ENCODE measurements at places on chromosomes 6 and 20.

DNA sequence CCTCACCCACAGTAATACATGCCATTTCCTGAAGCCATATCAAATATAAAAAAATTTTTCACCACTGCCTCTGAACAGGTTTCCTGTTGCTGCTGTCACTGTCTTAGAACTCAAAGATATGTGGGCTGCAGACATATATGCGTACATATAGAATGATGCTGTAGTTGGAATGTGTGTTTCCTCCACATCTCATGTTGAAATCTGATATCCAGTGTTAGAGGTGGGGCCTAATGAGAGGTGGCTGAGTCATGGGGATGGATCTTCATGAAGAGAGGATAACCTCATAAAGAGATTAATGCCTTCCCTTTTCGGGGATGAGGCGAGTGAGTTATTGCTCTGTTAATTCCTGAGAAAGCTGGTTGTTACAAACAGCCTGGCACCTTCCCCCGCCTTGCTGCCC, 7.7 kb upstream of the SCP2D1 start:
- no peak for DNase-seq

GRCh38 chr6:90000864-90001731, 106.8 kb downstream of the GJA10 start:
- no peak for DNase-seq

- no peak for DNase-seq
Measured at GRCh38 chr6:156747715-156748114, 29.5 kb upstream of the ARID1B start.

GRCh38 chr20:63462244-63462643, 10.2 kb downstream of the KCNQ2 start:
- no peak for DNase-seq

DNA sequence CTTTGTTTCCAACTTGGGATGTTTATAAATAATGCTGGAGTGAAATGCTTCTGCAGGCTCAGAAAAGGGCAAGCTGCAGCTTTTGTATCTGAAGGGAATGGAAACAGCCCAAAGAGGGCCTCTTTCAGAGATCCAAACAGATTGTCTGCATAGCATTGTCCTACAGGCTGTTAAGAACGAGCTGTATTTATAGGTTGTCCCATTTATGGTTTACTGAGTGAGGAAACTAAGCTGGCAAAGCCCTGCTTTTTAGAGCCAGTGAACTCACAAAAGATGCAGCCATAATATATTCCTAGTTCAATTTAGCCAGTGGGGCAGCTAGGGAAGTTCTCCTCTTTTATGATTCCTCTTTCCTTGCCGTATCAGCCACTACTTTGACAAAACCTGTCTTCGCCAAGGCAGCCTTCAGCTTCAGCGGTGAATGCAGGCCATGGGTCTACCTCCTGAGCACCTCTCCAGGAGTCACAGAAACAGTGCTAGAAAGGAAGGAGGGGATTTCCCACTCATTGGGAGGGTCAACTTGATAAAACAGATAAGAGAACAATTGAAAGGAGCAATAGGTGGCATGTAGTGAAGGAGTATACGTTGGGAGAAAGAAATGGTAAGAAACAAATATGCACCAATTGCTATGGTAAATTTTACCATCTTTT, 15.0 kb downstream of the KIAA0319 start:
- DNase-seq: no peak

Data from epithelial cell of proximal tubule (primary cell).